DMS79 (cell line): ENCODE measurements at places on chromosomes 6 and 20.

DNA sequence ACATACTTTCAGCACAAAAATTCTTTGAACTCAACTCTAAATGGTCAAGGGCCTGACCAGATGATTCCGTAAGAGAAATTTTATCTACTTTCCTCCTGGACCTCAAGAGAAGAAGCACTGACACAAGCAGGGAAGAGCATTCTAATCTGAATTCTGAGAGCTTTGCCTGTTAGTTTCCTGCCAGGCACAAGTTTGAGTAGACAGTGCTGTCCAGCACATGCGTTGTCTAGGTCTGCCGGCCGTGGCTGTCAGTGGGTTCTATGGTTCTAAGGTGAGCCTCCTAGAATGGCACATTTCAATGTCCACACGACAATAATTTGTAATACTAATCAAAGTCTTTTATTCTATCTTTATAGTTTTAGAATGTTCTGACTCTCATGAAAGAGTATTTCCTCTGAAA, 91.9 kb downstream of the RFPL4B start:
- DNase-seq = no peak

- DNase-seq = no peak
Measured at GRCh38 chr20:58056021-58056591, 172.3 kb downstream of the ANKRD60 start.

- DNase-seq = no peak
Measured at GRCh38 chr20:56211051-56211450, 37.5 kb upstream of the MC3R start.

DNA sequence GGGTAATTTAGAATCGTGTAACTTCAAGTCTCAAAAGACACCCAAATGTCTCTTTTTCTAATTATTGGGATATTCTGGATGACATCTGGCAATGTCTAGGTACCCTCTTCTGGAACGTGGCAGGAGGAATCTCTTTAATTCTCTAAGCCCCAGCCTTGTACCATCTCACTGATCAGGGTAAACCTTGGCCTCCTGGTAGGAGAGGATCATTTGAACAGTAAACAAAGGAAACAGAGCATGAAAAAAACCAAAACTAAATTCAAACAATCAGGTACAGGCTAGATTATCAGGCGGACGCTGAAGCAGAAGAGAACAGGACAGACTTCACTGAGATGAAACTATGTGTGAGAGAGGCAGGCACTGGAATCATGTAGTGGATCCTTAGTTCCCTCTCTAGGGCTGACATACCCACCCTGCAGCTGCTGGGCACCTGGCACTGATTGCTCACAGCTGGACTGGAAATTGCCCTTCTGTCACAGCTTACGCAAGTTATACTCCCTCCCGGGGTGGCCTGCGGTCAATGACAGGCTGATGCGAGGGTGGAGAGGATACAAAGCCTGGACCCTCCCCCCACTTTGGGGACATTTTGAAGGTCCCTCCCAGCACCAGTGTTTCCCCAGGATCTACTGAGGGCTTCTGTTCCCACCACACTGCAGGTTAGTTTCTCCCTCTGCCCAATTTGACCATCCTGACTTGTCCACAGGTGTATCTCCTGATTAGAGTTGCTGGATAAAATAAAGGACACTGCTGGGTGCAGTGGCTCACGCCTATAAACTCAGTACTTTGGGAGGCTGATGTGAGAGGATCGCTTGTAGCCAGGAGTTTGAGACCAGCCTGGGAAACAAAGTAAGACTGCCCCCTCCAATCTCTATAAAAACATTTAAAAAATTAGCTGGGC, 20.6 kb upstream of the ZBTB24 start:
- DNase-seq = no peak

GRCh38 chr6:159934181-159934580, 34.7 kb upstream of the IGF2R start:
- no peak for DNase-seq

DNA sequence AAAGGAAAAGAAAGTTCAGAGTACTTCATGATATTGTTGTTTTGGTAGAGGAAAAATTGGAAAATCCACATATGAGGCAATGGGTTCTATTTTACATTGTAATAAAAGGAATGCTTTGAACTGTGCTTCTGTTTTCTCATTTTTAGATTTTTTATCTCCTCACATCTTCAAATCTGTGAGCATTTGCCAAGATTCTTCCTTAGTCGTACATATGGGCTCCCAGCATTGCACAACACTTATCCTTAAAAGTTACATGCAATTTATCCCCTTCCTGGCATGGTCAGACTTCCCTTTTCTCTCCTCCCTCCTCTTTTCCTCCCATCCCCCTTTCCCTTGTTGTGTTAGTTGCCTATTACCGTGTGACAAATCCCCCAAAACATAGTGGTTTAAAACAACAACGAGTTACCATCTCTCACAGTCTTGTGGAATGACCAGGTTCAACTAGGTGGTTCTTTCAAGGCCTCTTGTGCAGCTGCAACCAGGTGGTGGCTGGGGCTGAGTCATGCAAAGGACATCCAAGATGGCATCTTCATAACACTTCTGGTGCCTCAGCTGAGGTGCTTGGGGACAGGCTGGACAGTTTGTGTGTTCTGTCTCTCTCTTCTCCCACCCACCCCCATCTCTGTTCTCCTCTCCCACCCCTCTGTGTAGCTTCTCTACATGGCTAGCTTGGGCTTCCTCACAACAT, 68.7 kb downstream of the TXNDC5 start:
- no peak for DNase-seq

DNA sequence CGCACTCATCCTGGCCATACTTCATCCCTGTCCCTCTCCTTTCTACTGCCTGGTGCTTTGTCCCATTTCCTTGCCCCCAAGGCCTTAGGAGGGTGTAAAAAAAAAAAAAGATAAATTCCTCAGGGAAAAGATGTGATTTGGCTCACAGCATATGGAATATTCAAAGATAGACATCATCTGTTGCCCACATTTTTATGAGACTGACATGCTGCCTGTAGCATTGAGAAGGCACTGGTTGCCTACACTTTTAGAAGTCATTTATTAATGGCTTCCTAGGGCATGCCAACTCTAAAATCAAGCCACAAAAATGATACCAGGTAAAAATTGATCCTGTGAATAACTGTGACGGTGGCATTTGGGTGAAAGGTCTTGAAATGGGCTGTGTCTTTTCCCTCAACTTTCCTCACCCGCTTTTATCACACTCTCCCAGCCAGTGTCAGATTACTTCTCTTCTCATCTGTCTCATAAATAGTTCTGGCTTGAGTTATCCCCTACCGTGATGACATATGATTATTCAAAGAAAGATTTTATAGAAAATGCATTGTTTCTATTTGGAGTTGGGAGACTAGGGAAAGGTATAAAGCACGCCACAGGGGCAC, 139.4 kb downstream of the CARMIL1 start:
- no peak for DNase-seq

DNA sequence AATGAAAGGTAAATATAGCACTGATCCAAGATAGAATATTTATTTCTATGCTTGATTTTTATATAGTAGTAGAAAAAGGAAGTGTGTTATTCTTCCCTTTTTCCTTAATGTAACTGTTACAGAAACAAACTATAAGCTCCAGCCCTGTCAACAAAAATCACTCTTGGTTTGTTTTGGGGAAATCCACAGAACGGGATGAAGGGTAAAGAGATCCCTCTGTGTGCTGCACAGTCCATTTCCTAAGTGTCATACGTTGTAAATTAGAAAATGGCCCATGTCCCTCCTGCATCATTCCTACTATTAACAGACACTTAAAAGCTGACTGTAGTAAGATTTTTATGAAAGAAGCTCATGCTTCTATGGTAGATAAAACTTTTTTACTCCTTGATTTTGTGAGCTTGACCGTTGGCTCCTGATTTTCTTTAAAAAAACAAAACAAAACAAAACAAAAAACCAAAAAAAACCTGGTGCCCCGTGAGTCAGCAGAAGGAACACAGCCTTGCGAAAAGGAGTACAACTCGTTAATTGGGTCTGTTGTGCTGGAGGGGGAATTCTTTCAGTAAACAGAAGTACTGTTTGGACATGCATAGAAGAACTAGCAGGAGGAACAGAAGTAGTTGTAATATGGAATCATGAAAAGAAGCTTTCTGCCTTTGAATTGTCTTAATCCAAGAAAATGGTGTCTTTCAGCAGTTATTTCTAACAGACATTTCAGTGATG, 67.5 kb downstream of the RTN4IP1 start:
- no peak for DNase-seq

DNA sequence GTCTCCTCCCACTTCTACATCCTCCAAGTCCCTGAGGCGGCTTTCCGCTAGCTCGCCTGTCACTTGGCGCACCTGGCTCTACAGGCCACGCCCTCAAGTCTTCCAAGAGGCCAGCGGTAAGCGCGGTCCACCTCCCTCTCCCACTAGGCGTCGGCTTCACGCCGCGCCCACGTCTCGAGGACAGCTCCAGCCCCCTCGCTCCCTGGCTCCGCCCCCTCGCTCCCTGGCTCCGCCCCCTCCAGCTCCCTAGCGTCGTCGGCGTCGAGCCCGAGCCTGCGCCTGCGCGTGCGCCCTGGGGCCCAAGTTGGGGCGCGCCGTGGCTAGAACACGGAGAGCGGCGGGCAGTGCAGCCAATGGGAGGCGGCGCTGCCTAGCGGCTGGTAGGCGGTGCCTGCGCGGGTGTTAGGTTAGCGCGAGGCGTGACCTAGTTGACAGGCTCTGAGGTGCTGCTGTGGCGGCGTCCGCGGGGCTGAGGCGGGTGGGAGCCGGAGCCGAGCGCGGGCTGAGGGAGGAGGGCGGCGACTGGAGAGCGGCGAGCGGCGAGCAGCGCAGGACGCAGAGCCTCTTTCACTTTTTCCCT, at the start of gene MACROD2:
MACROD2 (plus strand) TSS at position 431 of the 580 bp plus-strand sequence.
- DNase-seq = peak; percentile 75

- no peak for DNase-seq
Measured at GRCh38 chr6:2029130-2029794, 216.1 kb downstream of the GMDS start.

GRCh38 chr6:11763460-11764249, 14.9 kb downstream of the ADTRP start:
- no peak for DNase-seq

GRCh38 chr6:76166874-76167273, 94.4 kb upstream of the IMPG1 start:
- no peak for DNase-seq

DNA sequence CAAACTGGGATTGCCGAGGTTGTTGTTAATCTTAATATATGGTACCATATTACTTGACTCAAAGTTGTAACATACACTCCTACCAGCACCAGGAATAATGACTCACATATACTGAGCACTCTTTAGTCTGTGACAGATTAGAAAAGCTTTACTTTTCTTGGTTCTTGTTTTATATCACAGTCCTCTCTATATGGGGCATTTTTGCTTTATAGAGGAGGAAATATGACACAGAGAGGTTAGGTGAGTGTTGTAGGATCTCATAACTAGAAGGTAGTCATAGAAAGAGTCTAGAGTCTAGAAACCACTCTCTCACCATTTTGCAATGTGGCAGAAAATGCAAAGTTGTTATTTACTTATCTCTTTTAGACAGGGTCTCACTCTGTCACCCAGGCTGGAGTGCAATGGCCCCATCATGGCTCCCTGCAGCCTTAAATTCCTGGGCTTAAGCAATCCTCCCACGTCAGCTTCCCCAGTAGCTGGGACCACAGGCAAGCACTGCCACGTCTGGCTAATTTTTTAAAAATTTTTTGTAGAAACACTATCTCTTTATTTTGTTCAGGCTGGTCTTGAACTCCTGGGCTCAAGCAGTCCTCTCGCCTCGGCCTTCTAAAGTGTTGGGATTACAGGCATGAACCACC, 13.4 kb downstream of the TRIM38 start:
- DNase-seq = no peak

GRCh38 chr6:99014061-99014460, 66.3 kb upstream of the FBXL4 start:
- no peak for DNase-seq

- no peak for DNase-seq
Measured at GRCh38 chr6:93794166-93794565, 374.8 kb upstream of the EPHA7 start.

- no peak for DNase-seq
Measured at GRCh38 chr6:127716465-127716864, 139.5 kb downstream of the C6orf58 start.

- DNase-seq = no peak
Measured at GRCh38 chr20:33971147-33971975, 22.4 kb upstream of the RALY start.

GRCh38 chr20:17142666-17143065, 84.2 kb upstream of the PCSK2 start:
- DNase-seq = no peak

GRCh38 chr20:31689141-31689540, 33.5 kb downstream of the BCL2L1 start:
- DNase-seq = no peak

DNA sequence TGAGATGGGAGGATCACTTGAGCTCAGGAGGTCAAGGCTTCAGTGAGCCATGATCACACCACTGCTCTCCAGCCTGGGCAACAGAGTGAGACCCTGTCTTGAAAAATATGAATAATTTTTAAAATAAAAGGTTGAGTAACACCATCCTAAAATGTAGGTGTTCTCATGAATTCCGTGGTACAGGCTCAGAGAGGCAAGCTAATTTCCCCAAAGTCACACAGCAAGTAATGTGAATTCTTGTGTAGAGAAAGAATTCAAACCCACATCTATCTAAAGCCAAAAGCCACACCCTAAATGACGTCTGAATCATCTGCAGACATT, 80.5 kb downstream of the ZNF217 start:
- no peak for DNase-seq

DNA sequence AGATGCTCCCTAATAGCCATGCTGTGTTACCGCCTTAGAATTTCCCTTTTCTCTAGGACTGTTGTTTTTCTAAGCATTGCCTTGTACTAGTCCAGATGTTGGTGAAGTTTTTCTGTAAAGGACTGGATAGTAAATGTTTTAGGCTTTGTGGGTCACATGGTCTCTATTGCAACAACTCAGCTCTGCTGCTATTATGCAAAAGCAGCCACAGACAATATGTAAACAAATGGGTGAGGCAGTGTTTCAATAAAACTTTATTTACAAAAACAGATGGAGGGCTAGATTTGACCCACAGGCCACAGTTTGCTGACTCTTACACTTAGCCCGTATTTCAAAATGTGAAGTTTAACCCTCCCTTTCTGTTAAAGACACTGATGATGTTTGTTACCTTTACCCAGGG, 207.6 kb upstream of the MYLIP start:
- no peak for DNase-seq

- no peak for DNase-seq
Measured at GRCh38 chr20:13325033-13325432, 104.0 kb downstream of the ISM1 start.

DNA sequence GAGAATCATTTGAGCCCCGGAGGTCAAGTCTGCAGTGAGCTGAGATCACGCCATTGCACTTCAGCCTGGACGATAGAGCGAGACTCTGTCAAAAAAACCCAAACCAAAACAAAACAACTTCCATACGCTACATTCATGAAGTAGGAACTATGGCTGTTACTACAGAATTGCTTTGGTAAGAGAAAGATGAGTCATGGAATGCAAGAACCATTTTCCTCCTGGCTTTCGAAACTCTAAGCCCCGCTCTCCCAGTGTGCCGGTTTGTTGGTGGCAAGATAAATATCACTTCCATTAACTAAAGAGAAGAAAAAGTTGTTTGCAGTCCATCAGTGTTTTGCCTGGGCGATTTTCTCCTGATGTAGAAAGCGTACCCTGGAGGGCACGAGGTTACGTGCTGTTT, 61.3 kb downstream of the ZDHHC14 start:
- no peak for DNase-seq
